ENCODE measurements at places on chromosomes 6 and 20.
A peak's percentile ranks its signal among the peaks of the same experiment; 100 is the strongest.

DNA sequence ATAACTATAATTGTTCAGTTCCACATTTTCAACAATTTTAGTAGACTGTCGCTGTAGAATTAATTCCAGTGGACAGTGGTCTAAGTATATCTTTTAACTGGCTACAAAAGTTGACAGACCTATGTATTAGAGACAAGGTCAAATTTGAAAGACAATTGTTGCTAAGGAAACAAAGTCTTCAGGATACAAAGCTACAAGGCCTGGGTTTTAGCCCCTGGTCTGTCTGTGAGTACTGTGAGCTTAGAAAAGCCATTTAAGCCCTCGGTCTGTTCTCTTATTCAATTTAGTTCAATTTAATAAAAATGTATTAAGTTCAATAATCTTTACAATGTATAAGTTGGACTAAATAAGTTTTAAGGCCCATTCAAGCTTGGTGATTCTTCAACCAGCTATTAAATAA lies 352.5 kb downstream of the HDGFL1 start:
- no peak for DNase-seq

DNA sequence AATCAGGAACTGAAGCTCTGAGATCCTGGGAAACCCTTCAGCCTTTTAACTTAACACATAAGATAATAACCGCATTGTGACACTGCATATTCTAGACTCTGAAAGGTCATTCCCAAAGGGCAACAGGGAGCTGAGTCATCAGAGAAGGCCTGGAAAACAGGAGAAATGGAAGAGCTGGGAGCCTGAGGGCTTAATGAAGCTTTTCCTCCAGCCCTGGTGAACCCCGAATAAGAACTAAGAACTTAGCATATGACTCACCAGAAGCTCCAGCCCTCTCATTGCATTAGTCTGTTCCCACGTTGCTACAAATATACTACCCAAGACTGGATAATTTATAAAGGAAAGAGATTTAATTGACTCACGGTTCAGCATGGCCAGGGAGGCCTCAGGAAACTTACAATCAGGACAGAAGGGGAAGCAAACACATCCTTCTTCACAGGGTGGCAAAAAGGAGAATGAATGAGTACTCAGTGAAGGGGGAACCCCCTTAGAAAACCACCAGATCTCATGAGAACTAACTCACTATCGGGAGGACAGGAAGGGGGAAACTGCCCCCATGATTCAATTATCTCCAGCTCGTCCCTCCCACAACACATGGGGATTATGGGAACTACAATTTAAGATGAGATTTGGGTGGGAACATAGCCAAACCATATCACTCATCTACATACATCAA lies 648.5 kb downstream of the TFAP2A start:
- DNase-seq = no peak

DNA sequence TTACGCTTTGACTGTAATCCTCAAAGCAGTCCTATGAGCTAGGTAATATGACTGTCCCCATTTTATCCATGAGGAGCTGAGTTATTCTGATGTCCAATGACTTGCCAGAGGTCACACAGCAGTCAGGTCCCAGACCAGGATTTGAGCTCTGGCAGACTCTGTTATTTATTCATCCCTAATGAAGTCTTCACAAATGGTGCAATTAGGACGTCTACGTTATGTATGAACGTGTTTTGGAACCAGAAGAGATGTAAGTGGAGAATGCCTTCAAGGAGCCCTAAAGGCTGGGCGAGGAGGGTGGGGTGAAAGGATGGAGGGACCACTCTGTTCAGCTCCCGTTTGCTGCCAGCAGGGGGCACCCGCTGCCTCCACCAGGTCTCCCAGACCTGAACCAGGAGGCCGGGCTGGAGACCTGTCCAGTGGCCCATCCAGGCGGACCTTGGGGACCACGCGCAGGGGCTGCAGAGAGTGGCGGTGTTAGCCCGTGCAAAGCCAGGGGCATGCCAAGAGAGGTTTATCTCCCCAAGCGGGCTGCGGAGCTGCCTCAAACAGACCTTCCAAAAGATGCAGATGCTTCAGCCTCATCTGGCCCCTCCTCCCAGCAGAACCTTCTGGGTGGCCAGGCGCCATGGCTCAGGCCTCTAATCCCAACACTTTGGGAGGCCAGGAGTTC lies 15.2 kb upstream of the ZNF335 start:
- DNase-seq = peak; percentile 39

DNA sequence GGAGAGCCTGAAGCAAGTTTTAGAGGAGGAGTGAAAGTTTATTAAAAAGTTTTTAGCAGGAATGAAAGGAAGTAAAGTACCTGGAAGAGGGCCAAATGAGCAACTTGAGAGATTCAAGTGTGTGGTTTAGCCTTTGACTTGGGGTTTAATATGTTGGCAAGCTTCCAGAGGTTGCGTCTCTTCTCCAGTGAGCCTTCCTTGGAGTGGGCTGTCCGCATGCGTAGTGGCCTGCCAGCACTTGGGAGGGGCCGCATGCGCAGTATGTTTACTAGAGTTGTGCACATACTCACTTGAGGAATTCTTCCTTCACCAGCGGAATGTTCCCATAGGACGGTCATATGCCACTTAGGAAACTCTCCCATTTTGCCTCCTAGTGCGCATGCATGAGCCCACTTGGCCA lies 235.2 kb downstream of the ALDH8A1 start:
- DNase-seq = no peak

- no peak for DNase-seq
Measured at GRCh38 chr20:22387452-22387851, 196.9 kb downstream of the FOXA2 start.

- no peak for DNase-seq
Measured at GRCh38 chr6:134147034-134147533, 94.7 kb upstream of the SLC2A12 start.

DNA sequence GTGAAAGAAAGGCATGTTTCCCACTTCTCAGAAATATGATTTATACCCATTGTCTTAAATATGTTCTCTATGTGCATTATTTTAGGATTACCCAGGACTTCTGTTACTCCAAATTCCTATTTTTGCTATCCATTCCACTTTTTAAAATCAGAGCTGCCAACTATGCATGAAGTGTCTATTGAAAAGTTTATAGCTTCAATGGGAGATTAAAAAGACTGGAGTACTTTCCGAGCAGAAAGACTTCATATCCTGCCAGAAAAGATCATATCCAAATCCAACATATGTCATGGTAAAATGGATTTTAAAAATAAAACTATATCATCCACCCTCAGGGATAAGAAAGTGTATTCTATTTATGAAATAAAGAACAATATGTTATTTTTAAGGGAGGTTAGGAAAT lies 212.7 kb downstream of the COL12A1 start:
- no peak for DNase-seq

DNA sequence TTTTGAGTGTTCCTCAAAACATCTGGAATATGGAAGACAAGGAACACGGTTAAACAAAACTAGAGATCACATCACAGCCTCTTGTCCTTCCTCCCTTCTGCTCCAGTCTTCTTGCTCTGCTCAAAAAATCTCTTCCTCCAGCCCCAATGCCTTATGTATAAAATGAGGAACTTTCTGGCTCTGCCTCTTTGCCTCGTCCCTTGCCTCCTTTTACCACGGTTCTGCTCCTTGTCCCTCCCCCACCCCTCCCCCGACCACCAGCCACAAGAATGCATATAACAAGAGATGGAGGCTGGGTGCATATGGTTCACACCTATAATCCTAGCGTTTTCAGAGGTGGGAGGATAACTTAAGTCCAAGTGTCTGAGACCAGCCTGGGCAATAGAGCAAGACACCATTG lies 43.6 kb downstream of the PLAGL2 start:
- DNase-seq = no peak

- DNase-seq = no peak
Measured at GRCh38 chr6:106380407-106380806, 19.9 kb downstream of the CRYBG1 start.

DNA sequence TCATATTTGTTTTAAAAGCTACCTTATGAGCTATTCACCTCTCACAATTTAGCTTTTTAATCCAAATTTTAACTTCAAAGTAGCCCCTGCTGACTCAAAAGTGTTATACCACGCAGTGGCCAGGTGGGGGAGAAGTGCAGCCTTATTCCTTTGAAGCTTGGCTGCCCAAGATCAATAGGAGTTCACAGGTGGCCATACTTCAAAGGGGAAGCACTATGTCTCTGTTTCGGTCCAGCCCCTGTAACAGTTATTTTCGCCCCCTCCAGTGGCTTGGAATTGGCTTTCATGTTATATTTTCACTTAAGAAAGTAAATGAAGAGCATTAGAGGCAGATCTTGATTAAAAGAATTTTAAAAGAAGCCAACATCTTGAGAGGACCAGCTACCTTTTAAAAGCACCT lies 608.4 kb downstream of the EPHA7 start:
- peak; percentile 70 for DNase-seq

GRCh38 chr6:67184405-67184804 lies 1450.7 kb upstream of the ADGRB3 start:
- DNase-seq = no peak

DNA sequence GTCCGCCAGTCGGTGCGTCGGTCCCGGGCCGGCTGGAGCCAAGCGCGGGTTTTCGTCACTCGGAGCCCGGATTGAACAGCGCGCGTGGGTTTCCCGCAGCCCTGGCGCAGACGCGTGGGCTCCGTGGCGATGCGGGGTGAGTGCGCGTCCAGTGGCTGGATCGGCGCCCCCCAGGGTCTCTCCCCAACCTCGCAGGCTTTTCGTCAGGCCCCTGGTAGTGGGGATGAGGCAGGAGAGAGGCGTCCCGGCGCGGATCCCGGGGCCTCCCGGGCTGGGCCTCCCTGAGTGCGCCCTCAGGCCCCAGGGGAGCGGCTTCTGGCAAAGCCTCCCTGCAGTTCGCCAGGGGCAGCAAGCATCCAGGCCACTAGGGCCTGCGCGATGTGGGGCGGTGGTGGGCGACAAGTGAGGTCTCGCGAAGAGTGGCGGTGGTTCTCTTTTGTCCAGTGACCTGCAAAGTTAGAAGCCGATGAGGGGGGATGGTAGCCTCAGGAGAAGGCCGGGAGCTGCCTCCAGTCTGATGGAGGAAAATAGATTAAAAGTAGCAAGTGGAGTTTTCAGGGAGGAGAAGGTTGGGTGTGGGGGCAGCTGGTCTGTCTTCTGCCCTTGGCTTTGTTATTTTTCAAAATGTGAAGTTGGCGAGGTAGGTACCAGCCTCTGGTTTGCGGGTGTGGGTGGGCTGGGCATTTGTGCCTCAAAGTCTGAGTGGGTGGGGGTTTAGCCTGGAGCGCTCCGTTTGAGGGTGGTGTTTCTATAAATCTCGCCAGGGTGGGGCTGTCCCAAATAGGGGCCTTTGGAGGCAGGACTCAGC lies 1.6 kb downstream of the TOX2 start:
- DNase-seq = no peak

DNA sequence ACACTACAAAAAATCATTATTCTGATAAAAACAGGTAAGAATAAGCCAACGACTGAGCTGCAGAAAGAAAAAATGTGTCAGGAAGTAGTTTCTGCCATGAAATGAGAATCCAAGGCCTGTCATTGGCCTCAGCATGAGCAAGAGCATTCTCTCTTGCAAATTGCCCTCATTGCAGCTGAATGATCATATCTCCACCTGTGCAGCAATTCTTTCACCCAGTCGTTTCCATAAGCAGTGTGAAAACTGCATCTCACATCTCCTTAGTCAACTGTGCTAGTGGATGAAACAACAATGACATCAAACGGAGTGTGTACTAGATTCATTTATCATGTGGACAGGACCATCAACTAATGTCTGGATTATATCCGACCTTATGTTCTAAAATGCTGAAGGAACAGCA lies 88.2 kb upstream of the STXBP5 start:
- no peak for DNase-seq

- DNase-seq = no peak
Measured at GRCh38 chr6:136338486-136338885, 48.8 kb upstream of the BCLAF1 start.

GRCh38 chr6:148868901-148869300 lies 122.1 kb downstream of the UST start:
- DNase-seq = no peak

- DNase-seq = no peak
Measured at GRCh38 chr6:5553767-5554166, 292.5 kb downstream of the FARS2 start.

GRCh38 chr6:116087437-116088027 lies 13.1 kb upstream of the NT5DC1 start:
- DNase-seq = no peak

GRCh38 chr6:100181309-100181708 lies 187.3 kb upstream of the MCHR2 start:
- DNase-seq = no peak

DNA sequence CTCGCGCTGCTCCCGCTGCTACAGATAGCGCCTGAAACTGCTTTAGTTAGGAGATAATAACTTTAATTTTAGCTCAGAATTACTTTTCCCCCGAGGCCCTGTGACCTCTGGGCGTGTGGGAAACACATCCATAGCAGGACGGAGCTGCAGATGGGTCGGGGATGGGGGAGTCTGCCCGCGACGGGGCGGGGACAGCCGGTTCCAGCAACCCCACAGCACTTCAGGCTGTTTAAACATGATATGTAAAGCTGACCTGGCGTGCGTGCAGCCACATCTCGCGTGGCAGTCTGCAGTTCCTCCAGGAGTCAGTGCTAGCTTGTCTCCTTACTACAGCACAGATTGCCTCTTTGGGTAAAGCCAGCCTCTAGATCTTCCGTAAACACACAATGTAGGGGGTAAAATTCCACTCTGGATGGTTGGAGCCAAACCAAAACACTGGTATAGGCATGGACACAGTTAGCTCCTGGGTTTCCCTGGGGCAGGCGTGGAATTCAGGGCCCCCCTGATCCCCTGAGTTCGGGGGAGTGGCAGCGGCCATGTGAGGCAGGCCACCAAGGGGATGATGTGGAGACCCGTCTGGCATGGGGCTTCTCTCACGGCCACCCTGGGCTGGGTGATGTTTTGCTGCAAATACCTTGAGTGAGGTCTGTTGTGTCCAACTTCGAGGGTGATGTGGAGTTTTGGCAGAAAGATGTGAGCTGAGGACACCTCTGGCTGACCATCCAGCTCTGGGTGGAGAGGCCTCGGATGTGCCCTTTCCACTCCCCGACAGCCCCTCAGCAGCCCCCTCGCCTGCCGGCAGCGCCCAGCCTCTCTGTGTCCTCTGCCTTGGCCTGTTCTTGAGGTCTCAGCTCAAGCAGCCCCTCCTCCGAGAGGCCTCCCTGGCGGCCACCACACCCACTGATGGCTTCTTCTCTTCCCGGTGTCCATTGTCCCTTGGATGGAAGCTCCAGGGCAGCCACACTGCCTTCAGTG lies 214.5 kb downstream of the TAF4 start:
- DNase-seq = no peak

GRCh38 chr20:46572790-46573189 lies 22.3 kb upstream of the OCSTAMP start:
- no peak for DNase-seq

- peak; percentile 68 for DNase-seq
Measured at GRCh38 chr20:50635676-50636600, 55.4 kb downstream of the RIPOR3 start.

- DNase-seq = no peak
Measured at GRCh38 chr6:167796192-167796981, 30.3 kb upstream of the AFDN start.

Measured in NCI-H2171 treated with DMSO at 0.1 percent for 48 hours (cell line).